ENCODE measurements at places on chromosomes 2 and 18.

DNA sequence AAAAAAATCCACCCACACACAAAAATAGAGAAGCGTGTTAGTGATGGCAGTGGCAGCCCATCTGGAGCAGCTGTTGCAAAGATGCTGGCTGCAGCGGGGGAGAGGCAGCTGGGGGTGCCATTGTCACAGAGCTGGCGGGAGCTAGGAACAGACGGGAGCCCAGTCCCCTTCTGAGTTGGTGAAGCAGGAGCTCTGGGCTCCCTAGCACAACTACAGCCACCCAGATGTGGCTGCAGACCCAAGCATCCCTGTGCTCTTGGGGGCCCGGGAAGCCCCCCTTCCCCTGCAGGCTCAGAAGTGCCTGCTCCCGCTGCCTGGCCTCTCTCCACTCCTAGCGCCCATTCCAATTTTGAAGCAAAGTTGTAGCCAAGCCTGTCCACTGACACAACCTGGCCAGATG lies 366.6 kb upstream of the MC4R start:
- no peak for DNase-seq

GRCh38 chr2:71277147-71277475 lies 50.2 kb upstream of the PAIP2B start:
- DNase-seq = no peak

DNA sequence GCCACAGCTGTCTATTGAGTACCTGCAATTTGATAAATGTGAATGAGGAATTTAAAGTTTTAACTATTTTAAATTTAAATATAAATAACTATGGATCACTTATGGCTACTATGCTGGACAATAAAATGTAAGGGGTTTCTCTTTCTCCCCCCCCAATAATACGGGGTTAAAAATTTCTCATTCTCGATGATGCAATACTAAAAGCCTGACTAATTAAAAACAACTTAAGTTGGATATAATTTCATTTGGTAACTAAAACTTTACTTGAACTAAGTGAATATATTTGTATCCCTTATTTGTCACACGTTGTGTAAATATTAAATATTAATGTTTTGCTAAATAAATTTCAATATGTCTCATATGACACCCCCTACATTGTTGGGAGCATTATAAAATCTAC lies 297.3 kb downstream of the GRB14 start:
- no peak for DNase-seq

DNA sequence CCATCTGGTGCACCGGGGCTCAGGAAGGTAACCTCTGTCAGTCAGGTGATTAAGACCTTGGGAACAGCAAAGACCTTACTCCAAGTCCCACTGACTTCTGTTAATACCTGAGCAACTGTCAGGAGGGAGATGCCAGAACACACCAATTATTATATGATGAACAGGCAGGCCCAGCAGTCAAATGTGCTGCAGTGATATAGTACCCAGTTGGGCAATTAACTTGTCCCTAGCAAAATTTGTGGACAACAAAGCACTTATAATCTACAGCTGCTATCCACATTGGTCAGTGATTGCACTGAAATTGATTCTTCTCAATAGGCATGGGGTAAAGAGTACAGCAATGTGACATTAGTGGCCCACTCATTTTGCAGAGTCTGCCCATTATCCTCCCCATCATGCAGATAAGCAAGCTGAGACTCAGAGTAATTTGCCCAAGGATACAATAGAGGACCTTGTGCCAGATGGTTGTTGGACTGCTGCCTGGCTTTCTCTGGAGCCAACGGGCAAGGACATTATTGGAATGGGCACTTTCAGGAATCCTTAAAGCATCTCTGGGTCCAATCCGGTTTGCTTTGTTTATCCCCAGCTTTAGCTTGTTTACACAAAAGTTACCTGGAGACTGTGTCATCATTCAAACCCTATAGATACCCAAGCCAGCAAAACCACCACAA lies 147.6 kb downstream of the CCBE1 start:
- no peak for DNase-seq

DNA sequence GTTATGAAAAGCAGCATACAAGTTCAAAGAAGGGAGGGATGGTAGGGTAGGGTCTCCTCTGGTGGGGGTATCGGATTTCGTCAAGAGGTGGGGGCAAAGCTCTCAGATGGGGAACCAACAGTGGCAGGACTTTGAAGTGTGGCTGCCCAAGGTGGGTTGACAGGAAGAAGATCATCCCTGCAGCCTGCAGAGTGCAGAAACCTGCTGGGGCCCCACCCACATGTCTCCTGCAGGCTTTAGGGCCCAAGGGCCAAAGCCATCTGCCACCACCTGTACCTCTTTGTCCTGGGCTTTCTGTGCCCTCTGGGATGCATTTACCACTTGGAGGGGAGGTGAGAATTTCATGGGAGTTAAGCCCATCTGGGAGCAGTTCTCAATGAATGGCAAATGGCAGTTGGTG lies 42.7 kb downstream of the KCNF1 start:
- DNase-seq = no peak

DNA sequence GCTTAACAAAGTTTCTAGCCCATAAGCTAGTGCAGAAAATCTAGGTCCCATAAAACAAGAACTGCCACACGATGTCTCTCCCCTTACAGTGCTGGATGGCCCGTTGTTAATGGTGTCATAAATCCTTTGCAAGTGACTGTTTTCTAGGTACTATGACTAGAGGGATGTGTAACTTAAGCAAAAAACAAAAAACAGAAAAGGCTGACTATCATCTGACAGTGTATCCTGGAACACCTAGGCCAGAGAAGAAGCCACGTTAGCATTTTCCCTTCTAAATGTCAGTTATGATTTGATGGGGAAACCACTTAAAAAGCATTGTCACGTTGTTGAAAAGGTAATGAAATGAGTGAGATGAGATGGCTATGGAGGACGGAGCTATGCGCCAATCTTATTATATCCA lies 2.4 kb downstream of the CASP8 start:
- no peak for DNase-seq

GRCh38 chr2:240355001-240355891 lies 80.2 kb upstream of the GPC1 start:
- no peak for DNase-seq

Measured in activated CD4-positive, alpha-beta T cell treated with anti-CD3 and anti-CD28 coated beads, Interleukin-2, amount 50 U/mL, for 1 hour (primary cell).